NCI-H1436 (cell line): ENCODE measurements at places on chromosomes 2 and 18.

- DNase-seq: no peak
Measured at GRCh38 chr2:219269362-219270054, 9.7 kb upstream of the DNAJB2 start.

GRCh38 chr18:63183952-63184770 is 135.4 kb downstream of the BCL2 start:
- DNase-seq: no peak

DNA sequence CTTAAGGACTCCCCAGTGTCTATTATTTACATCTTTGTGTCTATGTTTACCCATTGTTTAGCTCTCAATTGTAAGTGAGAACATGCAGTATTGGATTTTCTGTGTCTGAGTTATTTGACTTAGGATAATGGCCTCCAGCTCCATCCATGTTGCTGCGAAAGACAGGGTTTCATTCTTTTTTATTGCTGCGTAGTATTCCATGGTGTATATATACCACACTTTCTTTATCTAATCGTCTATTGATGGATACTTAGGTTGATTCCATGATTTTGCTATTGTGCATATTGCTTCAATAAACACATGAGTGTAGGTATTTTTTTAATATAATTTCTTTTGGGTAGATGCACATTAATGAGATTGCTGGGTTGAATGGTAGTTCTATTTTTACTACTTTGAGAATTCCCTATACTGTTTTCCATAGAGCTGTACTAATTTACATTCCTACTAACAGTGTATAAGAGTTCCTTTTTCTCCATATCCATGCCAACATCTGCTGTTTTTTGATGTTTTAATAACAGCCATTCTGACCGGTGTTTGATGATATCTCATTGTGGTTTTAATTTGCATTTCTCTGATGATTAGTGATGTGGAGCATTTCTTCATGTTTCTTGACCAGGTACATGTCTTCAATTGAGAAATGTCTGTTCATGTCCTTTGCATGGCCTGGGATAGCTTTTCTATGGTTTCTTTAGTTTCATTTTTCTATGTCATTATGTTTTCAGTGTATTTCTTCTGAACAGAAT is 21.8 kb downstream of the MTCL1 start:
- DNase-seq: no peak

- no peak for DNase-seq
Measured at GRCh38 chr2:134175834-134176233, 78.0 kb upstream of the MGAT5 start.

- DNase-seq: peak; percentile 71
Measured at GRCh38 chr18:8367217-8367988, 241.8 kb upstream of the RAB12 start.

- DNase-seq: no peak
Measured at GRCh38 chr2:74575320-74575719, 20.8 kb downstream of the DOK1 start.

DNA sequence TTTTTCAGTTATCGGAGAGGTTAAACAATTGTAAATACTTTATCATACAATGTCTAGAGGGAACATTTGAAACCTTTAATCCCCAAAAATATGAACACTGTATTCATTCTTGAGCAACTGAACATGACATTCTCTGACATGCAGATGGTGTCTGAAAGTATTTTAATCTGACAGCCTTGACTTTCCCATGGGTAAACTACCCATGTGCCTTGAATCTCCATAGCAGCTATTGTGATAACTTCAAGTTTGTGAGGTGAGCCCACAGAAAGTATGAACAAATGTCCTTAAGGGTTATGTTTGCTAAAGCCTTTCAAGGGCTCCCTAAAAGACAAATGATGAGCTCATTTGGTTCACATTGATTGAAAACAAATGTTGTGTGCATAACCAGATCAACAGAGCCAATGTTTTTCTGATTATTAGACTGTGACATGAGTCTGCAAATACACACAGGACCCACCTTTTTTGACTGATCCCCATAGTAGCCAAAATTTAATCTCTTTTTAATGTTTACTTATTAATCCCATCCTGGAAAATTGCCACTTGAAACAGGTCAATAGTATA is 1326.0 kb downstream of the LRP1B start:
- DNase-seq: no peak

- no peak for DNase-seq
Measured at GRCh38 chr2:136916131-136916530, 150.8 kb downstream of the THSD7B start.

GRCh38 chr18:12433829-12434540 is 26.3 kb downstream of the PRELID3A start:
- DNase-seq: no peak

DNA sequence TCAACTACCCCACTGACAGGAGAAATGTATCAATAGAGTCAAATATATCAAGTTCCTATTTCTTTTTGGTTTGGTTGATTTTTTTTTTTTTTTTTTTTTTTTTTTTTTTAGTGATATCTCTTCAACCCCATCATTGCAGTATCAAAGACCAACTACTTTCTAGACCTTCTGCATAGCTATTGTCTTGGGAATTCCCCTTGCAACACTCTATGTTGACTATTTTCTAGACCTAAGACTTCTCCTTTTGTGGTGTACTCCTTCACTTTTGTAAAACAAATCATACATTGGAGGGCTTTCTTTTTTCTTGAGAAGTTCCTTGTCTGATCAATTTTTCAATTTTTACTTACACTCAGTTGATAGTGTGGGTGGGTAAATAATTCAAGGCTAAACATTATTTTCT is 46.5 kb upstream of the NR4A2 start:
- DNase-seq: no peak

DNA sequence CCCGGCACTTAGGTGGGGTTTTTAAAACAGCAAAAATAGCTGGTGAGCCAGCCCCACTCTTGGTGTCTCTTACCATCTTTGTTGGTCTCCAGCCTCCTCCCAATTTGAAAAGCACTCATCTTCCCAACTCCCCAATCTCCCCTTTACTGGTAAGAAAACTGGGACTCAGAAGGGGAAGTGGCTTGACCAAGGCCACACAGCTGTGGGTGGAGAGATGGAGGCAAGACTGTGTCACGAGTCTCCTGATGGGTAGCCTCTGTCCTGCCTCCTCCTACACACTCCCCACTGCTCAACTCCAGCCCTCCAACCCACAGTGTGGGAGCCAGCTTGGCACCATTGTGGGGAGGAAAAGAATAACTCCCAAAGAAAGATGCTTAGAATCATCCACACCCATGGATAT is 140.4 kb downstream of the SMAD2 start:
- DNase-seq: no peak

- DNase-seq: no peak
Measured at GRCh38 chr2:136305517-136306192, 187.7 kb upstream of the CXCR4 start.

- DNase-seq: no peak
Measured at GRCh38 chr2:17252258-17252657, 266.0 kb downstream of the RAD51AP2 start.

GRCh38 chr2:117335967-117336366 is 478.5 kb upstream of the DDX18 start:
- no peak for DNase-seq

DNA sequence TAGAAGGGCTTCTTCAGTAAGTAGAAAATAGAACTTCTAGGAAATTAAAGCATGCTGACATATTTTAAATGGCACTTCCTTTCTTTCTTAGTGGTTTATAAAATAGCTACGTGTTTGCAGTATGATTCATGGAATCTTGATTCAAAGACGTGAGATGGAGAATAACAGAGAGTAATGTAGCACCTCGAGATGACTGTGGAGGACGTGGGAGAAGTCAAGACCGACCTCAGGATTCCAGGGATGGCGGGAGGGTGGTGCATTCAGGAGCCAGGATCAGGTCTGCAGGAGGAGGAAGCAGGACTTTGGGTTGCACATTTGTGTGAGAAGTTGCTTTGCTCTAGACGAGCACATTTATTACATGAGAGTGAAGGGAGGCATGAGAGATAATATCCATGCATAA is 56.0 kb downstream of the DCDC2C start:
- DNase-seq: no peak

GRCh38 chr18:58407263-58407648 is 221.6 kb downstream of the ALPK2 start:
- no peak for DNase-seq

DNA sequence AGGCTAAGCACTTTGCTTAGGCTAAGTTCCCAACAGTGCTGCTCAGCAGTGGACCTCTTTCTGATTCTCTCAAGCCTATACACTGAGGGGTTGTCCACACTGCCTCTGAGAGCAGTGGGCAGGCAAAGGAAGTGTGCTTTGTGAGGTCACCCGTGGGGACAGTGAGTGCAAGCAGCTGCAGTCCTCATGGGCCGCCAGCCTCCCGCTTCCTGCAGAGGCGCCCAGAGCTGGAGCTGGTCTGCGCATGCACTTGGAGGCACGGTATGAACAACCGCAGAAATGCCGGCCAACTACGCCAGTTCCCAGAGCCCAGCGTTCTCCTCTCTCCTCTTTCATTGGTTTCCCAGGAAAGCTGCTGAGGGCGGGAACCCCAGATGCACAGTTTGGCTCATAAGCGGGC is 149.5 kb upstream of the DLX2 start:
- DNase-seq: no peak

GRCh38 chr2:64405581-64406406 is 48.2 kb upstream of the LGALSL start:
- no peak for DNase-seq

- DNase-seq: no peak
Measured at GRCh38 chr2:120550893-120551446, 184.7 kb upstream of the GLI2 start.

DNA sequence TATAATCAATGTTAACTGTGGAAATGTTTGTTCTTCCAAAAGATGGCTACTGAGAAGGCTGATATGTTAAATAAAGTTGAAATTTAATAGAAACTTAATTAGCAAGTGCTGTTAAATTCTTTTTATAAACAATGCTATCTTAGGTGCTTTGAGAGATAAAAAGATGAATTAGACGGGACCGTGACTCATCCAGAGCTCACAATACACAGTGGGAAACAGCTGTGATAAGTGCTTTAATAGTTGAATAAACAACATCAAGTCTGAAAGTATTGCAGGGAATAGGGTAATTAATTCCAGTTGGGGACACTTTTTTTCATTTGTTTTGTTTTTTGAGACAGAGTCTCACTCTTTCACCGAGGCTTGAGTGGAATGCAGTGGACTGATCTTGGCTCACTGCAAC is 85.5 kb upstream of the DTNA start:
- no peak for DNase-seq

DNA sequence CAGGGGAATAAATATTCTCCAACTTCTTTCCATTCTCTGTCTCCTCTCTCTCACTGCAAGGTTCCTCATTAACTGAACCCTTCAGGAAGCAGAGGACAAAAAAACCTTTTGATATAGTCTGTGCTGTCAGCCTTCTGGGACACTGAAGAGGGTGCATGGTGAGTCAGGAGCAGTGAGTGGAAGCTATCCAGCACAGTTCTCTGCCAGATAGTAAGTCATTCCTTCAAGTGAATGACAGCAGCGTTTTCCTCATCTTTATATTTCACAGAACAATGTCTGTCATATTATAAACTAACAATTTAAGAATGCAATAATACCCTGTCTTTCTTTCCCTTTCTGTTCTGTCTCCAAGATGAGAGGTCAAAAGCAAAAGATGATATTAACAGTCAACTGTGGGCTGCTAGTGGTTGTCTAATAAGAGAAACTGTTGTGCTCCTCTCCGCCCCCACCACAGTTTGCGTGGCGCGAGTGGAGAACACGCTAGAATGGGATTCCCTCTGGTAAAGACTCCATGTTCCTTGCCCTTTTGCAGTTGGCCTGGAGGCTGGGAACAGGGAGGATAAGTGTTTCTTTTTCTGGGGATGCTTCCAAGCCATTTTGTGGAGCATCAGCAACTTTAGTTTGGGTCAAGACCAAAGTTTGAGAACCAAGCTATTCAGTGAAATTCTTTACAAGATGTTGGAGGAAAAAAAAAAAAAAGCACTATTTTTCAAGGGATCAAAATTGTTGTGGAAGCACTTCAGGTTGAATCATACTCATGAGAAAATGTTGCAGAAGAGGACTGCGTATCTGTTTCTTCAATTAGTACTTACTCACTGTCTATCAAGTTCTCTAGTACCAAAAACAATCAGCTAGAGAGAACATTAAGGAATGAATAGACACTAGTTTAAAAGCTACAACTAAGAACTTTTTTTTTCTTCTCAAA is 430.2 kb downstream of the SETBP1 start:
- no peak for DNase-seq

DNA sequence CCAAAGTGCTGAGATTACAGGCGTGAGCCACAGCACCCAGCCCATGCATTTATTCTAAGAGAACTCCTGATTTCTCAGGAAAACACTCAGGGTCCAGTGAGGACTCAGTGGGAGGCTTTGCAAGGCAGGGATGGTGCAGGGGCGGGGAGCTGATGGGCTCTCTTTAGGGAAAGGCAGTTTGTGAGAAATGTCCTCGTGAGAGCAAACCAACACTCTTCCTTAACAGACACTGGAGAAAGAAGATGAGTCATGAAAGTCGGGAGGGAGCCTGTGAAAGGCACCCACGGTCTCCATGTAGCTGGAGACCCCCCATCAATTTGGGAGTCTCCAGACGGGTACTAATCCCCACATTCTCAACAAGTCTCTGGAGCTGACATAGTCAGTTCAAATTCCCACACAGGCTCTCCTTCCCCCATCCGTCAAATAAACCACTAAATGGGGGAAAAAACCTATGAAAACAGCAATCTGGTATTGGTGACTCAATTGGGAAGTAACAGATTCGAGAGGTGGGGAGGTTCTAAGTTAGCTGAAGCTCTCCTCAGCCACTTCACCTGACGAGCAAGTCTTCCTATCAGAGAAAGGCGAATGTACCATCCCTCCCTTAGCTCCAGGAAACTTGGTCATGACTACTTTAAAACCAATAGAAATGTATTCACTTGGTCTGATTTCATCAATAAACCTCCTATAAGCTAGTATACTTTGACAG is 11.0 kb upstream of the CREG2 start:
- no peak for DNase-seq

DNA sequence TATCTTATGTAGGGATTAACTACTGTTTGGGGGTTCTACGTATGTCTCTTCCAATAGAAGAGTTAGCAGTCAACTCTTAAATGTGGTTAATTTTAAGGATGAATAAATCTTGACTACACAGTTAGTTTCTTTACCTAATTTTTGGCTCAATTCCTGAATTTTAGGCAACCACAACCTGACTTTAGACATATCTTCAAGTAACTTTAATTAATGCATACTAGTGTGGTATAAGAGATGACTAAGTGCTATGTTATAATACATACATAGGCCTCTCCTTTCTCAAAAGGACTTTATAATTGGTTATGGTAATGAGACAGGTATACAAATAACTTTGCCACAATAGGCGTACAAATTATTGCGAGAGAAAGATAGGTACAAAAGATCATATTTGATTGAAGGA is 312.0 kb downstream of the IRS1 start:
- no peak for DNase-seq

- no peak for DNase-seq
Measured at GRCh38 chr2:37091873-37092272, 7.6 kb downstream of the GPATCH11 start.

- DNase-seq: peak; percentile 79
Measured at GRCh38 chr2:206800506-206801417, 35.4 kb downstream of the FASTKD2 start.

DNA sequence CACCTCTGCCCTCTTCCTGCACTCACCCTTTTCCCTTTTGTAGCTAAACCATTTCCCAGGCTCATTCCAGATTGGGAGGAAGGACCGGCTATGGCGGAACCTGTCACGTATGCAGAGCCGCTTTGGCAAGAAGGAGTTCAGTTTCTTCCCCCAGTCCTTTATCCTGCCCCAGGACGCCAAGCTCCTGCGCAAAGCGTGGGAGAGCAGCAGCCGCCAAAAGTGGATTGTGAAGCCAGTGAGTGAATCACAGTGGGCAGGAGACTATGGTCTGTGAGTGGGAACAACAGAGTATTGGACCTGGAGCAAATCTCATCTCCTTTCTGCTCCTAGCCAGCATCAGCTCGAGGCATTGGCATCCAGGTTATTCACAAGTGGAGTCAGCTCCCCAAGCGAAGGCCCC is 35.0 kb upstream of the CYP27A1 start:
- DNase-seq: no peak

- no peak for DNase-seq
Measured at GRCh38 chr2:98539056-98539735, 69.1 kb downstream of the COA5 start.
